Stimulated activated CD4-positive, alpha-beta T cell treated with anti-CD3 and anti-CD28 coated beads, Interleukin-4, amount 100 ng/mL, for 1 hour (primary cell): ENCODE measurements at places on chromosomes 3 and 15.

DNA sequence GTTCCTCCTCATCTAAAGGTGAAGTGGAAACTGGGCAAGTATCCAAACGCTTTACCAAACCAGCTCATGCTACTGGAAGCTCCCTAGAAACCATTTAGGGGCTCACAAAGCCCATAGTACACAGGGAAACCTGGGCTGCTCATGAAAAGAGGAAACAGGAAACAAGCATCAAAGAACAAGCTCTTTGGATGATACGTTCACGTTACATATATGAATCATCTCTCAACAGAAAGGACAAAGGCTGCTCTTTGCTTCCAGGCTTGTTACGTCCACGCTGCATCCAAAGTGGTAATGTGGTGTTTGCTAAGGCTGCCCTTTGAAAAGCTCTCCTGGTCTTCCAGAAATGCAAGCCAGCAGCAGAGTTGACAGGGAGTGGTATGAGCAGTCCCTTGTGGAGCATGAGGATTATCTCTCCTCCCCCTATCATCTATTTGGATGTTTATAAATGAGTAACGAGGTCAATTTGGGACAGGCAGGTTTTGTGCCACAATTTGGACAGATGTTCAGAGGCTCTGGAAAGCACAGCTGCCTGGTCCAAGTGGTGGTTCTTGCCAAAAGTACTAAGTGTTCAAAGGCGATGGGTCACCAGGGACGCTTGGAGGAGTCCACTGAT is 98.0 kb upstream of the RORA start:
- DNase-seq = no peak

DNA sequence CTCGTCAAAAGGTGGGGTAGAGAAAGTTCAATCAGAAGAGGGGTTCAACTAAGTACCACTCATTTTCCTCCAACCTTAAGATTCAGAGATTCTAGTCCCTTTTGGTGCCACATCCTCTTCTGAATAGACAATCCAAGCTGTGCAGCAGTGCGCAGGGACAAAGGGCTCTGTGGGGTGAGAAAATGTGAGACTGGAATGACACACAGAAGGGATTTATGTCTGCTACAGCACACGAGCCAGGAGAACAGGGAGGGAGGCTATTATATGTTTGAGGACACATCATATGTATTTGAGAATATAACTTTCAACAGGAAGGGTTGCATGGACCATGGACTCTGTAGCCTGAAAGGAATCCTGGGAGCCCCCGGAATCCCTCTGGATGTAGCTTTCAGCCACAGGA is 33.0 kb downstream of the LSM3 start:
- no peak for DNase-seq

DNA sequence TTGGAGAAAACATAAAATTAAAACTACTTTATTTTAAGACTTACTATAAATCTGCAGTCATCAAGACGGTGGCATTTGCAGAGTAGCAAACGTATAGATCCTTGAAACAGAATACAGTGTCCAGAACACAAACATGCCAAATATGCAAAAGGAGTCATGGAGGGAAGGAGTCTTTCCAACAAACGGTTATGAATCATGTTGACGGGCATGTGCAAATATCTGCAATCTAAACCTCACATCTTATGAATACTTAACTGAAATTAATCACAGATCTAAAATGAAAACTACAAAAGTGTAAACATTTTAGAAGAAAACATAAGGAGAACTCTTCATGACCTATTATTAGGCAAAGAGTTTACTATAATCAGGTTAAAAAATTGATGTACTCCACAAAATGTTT is 69.4 kb downstream of the TFRC start:
- DNase-seq = no peak

GRCh38 chr3:78812166-78812565 is 955.6 kb downstream of the ROBO1 start:
- no peak for DNase-seq

- no peak for DNase-seq
Measured at GRCh38 chr15:95410757-95411156, 919.7 kb upstream of the NR2F2 start.

DNA sequence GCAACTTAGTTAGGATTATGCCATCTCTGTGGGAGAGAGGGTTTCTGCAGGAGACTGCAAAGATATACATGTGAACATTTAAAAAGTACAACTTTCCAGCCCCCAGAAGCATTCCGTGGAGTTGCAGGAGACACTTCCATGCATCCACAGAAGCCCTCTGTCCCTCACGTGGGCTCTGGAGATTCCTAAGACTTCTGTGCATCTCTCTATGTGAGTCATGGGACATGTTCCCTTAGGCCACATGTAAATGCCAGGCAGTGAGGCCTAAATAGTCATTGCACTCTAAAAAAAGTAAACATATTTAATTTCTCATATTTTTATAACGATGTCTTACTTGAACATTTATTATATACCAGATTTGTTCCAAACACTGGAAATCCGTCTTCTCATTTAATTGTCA is 126.5 kb upstream of the ROPN1 start:
- DNase-seq = no peak

- DNase-seq = no peak
Measured at GRCh38 chr15:35470441-35470840, 75.5 kb downstream of the DPH6 start.

DNA sequence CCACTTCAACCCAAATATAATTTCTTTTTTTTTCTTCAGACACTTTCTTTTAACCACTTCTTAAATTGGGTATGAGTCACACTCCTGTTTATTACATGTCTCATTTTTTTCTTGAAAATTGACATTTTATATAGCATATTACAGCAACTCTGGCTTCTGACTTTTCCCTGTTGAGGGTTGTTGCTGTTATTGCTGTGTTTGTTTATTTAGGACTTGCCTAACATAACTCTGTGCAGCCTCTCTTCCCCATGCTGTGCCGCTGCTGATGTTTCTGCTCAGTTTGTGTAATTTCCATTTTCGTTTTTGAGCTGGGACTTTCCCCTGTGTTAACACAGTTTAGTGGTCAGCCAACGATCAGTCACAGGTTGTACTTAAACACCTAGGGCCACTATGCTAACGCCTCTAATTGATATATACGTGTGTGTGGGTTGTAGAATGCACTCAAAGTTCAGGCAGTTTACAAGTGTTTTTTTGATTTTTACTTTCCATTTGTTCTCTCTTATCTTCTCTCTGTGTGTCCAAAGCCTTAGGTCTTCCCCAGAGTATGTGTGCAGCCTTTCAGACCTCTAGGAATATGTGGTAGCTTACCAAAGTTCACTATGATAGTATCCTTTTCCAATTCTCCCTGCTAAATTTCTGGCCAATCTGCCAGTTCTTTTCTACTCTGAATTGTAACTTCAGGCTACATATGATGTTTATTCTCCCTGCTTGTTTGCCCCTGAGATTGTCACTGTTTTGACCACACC is 337.2 kb downstream of the ZBTB20 start:
- no peak for DNase-seq

DNA sequence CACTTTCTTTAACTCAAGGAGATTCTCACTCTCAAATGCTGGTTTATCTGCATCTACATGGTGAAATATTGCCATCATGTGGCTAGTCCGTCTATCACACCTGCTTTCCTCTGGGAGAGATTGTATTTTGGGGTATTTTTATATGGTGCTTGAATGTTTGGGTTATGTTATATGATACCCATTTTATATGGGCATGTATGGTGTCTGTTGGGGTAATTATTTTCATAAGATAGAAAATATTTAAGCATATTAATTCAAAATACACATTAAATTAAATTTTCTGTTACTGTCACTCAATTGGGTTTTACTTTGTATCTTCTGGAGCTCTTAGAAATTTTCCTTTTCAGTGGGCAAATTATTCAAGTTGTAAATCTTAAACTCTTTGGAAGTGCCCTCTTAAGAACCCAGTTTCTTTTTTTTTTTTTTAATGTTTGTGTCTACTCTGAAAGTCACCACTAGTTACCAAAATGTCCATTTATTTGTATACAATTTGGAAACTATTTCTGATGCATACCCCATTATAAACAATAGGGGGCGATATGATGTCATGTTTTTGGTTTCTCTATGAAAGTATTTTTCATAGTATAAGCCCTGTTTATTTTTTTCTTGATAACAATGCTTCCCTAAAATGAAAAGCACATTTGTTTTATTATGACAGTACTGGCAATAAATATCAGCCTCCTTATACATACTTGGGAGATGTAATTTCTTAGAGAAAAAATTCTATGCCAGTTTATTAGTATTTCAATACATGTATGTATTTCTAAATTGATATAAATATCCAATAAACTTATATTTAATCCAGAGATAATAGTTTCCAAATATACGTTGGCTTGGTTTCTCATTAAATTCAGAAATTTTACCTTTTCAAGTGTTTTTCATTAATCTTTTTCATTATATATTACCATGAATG is 36.1 kb upstream of the PLSCR5 start:
- no peak for DNase-seq

DNA sequence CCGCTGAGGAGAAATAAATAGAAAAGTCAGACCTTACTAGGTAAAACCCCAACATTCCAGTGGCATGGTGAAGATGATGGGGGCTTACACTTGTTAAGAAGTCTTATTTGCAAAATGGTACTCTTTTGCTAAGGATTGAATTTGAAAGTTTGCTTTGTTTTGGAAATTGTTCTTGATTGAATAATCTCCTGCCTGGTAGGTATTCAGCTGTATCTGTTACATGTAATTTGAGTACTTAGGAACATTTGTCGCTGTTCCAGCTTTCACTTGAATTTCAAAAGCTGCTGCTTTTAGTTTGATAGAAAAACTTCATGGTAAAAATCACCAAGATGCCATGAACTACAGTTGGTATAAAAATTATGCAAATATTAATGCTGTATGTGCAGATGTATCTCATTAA is 44.6 kb downstream of the TFG start:
- no peak for DNase-seq

- no peak for DNase-seq
Measured at GRCh38 chr3:159960188-159961148, 28.2 kb upstream of the IL12A start.

GRCh38 chr15:40338921-40339620 is 1.7 kb downstream of the CCDC9B start:
- DNase-seq = no peak

DNA sequence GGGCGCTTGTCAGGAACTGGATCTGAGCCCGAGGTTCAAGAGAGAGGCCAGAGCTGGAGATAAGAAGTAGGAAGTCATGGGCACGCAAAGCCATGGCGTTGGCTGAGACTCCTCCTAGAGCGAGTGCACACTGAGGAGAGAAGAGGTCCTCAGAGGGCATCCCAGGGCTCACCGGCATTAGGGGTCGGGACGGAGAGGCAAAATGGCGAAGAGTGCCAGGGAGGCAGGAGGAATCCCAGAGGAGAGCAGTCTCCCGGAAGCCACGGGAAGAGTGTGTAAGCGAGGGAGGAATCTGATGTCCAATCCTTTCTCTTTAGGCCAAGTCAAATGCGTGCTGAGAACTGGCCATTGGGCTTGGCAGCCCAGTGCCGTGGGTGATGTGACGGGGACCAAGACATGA is 24.0 kb downstream of the EFCC1 start:
- DNase-seq = no peak

GRCh38 chr15:52236013-52236412 is 44.8 kb upstream of the GNB5 start:
- DNase-seq = no peak

DNA sequence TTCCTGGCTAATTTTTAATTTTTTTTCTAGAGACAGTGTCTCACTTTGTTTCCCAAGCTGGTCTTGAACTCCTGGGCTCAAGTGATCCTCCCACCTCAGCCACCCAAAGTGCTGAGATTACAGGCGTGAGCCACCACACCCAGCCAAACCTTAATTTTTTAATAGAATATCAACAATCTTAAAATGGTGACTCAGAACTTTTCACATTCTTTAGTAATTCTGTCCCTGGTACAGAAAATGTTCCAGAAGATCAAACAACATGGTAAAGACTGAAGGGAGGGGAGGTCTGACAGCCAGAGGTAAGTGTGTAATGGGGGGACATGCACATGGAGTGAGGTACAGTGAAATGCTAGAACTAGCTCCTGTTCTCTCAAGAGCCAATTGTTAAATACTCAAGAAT is 38.2 kb downstream of the DNAH12 start:
- DNase-seq = no peak

- no peak for DNase-seq
Measured at GRCh38 chr15:68629519-68630210, 50.9 kb downstream of the CORO2B start.

GRCh38 chr3:8506571-8507061 is 5.0 kb downstream of the LMCD1 start:
- no peak for DNase-seq
